ENCODE measurements at places on chromosomes 5 and 9.

DNA sequence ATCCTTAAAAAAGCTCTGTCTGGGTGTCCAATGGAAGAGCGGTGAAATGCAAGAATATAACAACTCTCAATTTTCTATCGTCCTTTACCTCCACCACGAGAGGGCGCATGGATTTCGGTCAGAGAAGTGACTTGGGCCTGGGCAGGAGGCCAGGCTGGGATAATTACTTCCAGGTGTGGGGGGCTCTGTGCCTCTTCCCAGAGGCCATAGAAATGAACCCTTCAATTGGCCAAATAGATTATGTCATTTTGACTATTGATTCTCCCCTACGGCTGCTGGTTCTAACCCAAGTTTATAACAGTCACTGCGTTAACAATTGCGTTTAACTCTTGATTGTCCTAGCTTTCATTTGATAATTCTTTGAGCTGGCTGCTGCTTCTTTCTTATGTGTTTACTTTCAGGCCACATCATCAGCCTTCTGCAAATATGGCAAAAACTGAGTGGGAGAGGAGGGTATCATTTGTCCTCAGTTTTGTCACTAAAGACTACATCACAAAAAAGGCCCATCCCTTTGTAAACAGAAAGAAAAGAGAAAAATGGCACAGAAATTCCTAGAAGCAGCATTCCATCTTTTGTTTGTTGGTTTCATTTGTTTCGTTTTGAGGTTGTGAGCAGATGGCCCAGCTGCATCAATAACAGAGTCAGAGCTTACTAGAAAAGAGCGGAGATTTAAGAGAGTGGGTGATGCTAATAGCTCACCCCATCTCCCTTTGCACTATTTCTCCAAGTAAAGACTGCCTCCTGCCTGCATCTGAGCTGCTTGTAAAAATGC, 45.4 kb upstream of the ZFR start:
- no peak overlapping the region for H3K4me3 ChIP-seq
- H3K27ac ChIP-seq, result no peak overlapping the region
- peak; percentile 60 for DNase-seq
- peaks cover 13% of the 10 kb centered on the region for H3K27me3 ChIP-seq

DNA sequence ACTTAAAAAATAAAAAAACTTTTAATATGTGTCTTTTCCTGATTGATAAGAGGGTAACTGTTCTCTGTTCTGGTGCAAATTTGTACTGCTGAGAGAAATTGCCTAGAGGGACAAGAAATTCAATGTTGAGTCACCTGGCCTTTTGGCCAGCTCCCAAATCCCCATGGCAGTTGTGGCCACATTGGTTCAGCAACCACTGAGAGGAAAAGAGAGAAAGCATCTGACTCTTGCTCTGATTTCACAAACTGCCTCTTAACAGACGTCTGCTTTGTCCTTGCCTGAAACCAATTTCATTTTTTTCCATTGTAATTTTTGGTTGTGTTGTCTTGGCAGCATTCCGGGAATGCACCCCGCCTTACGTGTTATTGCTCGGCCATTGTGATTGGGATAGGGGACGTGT, 42.4 kb downstream of the NTRK2 start:
- H3K36me3 ChIP-seq, result no peaks in the 10 kb centered on the region
- no peak overlapping the region for H3K4me3 ChIP-seq
- DNase-seq, result no peak

DNA sequence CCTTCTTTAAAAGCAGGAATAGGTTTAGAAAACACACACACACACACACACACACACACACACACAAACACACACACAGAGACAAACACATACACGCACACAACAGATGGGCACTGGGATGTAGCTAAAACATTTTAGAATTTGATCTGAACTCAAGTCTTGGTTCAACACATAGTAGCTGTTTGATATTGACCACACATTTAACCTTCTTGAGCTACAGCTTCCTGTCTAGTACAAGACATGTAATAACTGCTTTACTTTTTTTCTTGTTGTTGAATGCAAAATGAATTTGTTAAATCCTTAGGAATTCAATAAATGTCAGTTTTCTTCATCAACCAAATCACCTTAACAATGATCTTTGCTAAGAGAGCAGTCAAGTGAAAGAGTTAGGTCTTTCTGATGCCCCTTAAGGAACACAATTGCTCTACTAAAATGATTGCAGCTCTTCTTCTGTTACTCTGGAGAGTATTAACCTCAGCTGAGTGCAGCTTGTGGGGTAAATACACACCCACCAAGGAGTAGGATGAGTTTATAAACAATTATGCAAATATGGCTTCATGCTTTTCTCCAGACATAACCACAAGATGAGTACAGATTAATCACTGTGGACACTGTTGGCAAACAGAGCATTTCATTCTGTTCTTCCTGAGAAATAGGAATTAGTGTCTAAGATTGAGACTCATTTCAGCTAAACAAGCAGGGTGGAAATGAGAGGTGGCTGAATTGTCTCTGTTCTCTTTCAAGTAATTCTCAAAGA, 302.9 kb upstream of the PAPPA start:
- H3K27ac ChIP-seq, result no peak overlapping the region
- no peaks in the 10 kb centered on the region for H3K4me1 ChIP-seq
- DNase-seq, result no peak
- H3K36me3 ChIP-seq, result no peaks in the 10 kb centered on the region
- no peaks in the 10 kb centered on the region for H3K27me3 ChIP-seq
- H3K4me3 ChIP-seq, result no peak overlapping the region

DNA sequence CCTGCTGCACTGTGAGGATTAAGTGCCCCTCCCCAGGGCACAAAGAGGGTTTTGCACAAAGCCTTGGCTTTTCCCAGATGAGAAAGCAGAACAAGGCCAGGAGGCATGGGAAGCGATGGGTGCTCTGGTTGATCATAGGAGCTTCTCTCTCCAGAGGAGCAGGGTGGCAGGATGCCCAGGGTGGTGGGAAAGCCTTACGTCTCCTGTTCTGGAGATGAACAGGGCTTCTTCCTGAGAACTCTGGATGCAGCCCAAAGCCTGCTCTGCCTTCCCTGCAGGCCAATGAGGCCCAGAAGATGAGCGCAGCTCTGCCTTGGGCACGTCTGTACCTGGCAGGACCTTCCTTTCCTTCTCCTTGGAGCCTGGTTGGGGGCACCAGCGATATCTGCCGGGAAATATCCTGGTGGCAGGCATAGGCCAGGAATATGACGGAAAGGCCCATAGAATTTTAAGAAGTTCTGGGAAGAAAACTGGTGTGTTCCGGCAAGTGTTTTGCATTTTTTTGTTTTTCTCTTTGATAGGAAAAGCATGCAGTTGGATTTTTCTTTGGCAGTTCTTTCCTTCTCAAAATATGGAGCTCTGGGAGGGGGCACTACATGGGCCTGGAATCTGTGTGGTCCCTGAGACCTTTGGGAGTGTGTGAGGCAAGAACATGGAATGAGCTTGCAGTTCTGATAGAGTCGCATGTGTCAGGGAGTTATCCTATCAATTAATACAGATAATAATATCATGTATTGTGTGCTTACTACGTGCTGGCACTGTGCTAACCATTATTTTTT, 253.2 kb upstream of the KLF4 start:
- H3K36me3 ChIP-seq, result no peaks in the 10 kb centered on the region
- H3K4me1 ChIP-seq, result no peaks in the 10 kb centered on the region
- DNase-seq, result no peak
- peak overlapping the region; percentile 62 for H3K27ac ChIP-seq
- H3K27me3 ChIP-seq, result peaks cover 6% of the 10 kb centered on the region

- H3K27me3 ChIP-seq, result peaks cover 7% of the 10 kb centered on the region
- no peak for DNase-seq
- no peaks in the 10 kb centered on the region for H3K36me3 ChIP-seq
- H3K4me3 ChIP-seq, result no peak overlapping the region
- no peaks in the 10 kb centered on the region for H3K4me1 ChIP-seq
These were observed 18.7 kb downstream of the ROPN1L start for GRCh38 chr5:10460252-10460906.

Measured in naive B cell (primary cell).